ENCODE measurements at places on chromosomes 7 and 10.

DNA sequence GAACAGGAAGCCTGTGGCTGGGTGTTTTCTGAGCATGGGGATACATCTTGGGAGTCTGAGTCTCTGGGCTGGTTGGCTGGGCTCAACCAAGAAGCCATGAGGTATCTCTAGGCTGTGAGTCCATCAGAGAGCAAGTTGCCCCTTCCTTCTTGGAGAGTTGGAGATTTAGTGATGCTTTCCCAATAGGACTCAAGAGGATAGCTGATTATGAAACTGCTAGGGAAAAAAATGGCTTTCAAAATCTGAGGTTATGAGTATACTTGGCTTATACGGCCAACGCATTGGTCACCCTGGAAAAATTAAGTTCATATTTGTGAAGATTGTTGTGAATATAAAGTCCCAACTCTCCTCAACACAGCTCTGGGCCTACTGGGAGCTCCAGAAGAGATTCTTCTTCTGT lies 162.7 kb upstream of the KMT2E start:
- DNase-seq = no peak

- no peak for DNase-seq
Measured at GRCh38 chr7:84363741-84364140, 169.2 kb upstream of the SEMA3A start.

DNA sequence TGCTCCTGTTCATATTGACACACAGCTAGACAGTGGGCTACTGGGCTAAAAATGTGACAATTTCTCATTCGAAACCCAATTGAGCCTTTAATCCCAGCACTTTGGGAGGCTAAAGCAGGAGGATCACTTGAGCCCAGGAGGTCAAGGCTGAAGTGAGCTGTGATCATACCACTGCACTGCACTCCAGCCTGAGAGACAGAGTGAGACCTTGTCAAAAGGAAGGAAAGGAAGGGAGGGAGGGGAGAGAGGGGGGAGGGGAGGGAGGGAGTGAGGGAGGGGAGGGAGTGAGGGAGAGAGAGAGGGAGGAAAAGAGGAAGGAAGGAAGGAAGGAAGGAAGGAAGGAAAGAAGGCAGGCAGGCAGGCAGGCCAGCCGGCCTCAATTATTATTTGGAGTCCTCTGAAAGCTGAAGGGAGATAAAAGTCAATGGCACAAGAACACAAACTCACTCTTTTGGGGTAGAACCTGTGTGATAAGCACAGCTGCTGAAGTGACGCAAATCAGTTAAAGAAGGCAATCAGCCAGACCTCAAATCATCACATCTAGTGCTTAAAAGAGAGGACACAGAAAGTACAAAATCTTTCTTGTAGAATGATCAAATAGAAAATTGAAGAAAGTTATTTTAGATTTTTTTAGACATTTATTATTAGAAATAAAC lies 98.1 kb downstream of the CCDC71L start:
- no peak for DNase-seq

DNA sequence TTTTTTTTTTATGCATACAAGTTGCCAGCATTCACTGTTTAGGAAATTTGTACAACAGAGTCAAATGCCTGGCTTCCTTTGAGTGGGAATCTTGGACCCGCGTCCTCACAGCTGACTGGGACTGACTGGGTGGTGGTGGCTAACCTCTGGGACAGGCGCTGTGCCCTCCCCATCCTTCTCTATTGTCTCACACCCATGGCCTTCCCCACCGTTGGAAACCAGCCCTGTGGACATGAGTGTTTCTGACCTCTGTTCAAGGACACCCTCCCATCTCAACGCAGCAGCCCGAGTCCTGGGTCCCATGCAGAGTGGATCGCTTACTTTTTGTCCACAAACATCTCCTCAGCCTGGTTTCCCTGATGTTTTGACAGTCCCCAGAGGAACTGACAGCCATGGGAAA lies 125.1 kb upstream of the PPIF start:
- no peak for DNase-seq

- no peak for DNase-seq
Measured at GRCh38 chr10:118913825-118914224, 115.7 kb upstream of the NANOS1 start.

- DNase-seq = no peak
Measured at GRCh38 chr10:122632031-122632430, 67.6 kb downstream of the C10orf120 start.

- no peak for DNase-seq
Measured at GRCh38 chr10:63711361-63711760, 190.2 kb downstream of the REEP3 start.

DNA sequence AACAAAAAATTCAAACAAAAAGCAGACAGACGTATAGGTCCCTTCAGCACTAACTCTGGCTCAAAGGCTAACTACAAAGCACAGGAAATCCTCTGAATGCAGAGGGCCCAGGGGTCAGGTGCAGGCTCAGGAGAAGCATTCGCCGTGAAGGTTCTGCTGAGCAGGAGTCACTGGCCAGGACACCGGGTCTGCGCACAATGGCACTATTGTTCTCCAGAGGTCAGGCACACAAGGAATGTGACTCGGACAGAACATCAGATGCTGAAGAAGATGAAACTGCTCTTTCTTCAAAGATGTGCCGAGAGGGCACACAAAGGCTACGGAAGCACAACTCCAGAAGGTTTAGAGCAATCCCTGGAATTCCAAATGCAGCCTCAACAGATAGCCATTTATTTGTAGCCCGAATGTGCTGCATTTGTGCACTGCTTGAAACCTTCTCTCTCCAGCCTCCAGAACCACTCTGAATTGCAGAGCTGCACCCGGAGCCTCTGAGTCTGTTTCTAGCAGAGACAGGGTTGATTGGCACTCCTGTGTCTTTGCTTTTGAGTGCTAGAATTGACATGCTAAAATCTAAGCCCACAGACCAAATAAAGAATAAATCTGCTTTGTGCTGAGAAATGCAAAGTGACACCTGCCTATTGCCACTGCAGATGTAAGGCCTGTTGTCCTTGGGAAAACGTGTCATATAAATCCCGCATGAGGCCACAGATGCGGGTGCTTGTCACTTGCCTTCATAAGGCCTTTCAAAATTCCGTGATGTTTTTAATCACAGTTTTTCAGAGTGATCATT lies 85.4 kb upstream of the AFAP1L2 start:
- DNase-seq = no peak

- DNase-seq = no peak
Measured at GRCh38 chr10:30818854-30819253, 189.3 kb upstream of the LYZL2 start.

- no peak for DNase-seq
Measured at GRCh38 chr7:149479568-149479967, 18.0 kb downstream of the ZNF746 start.

DNA sequence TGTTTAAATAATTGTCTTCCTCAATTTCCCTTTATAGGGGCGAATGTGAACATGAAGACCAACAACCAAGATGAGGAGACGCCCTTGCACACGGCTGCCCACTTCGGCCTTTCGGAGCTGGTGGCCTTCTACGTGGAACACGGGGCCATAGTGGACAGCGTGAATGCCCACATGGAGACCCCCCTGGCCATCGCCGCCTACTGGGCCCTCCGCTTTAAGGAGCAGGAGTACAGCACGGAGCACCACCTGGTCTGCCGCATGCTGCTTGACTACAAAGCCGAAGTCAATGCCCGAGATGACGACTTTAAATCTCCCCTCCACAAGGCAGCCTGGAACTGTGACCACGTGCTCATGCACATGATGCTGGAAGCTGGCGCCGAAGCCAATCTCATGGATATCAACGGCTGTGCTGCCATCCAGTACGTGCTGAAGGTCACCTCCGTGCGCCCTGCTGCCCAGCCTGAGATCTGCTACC lies 42.1 kb downstream of the ASB4 start:
- no peak for DNase-seq

GRCh38 chr10:116143673-116144222 lies 129.3 kb downstream of the GFRA1 start:
- DNase-seq = no peak

GRCh38 chr7:143286522-143286890 lies 1.6 kb upstream of the CASP2 start:
- DNase-seq = no peak

GRCh38 chr7:81170291-81170690 lies 251.4 kb upstream of the SEMA3C start:
- DNase-seq = no peak

- no peak for DNase-seq
Measured at GRCh38 chr7:127828843-127829500, 177.0 kb downstream of the SND1 start.

GRCh38 chr7:45007571-45008328 lies 7.7 kb downstream of the CCM2 start:
- DNase-seq = no peak

DNA sequence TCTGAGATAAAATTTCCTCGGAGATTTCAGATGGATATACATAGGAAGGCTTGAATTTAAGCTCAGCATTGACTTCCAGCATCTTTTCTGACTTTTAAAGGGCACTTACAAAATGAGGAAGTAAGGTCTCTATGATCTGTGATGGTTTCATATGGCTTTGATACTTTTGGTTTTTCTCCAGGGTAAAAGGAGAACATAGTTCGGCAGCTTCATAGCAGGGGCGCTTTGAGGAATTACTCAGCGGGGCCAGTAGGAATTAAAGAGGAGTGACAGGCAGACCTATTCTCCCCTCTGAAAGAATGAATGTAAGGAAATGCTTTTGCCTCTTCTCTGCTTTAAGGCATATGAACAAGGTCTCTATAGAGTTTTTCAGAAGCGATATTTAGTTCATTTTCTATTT lies 80.0 kb upstream of the PCDH15 start:
- no peak for DNase-seq

DNA sequence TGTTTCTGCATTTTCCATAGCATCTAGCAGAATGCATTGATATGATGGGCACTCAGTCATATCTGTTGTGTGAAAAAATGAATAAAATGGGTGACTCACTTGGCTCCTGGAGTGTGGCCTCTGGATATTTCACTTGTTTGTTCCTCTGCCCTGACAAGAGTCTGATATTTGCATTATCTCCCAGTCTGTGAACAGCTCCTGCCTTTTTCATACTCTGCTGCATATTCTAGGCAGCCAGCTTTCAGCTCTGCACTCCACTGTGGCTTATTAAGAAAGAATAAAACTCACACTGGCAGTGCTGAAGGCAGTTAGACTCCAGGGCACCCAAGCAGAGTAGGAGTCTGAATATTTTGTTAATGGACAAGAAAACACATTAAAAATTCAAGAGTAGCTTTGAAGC lies 623.9 kb downstream of the SORCS1 start:
- DNase-seq = no peak

DNA sequence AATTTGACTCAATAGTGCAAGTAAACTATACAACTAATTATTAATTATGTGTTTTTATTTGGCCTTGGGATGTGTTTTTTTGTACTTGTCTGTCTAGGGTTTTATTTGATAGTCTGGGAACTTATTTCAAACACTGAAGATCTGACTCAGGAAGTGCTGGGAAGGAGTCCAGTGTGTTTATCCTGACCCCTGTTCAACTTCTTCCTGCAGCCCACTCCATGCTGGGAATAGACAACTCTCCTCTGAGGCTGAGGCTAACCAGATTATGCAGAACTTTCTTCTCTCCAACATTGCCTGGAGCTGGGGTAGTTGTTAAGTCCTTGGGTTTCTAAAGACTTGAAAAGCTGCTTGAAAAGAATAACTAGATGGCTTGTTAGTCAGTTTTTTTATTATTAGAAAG lies 6.9 kb downstream of the CISD1 start:
- DNase-seq = no peak

DNA sequence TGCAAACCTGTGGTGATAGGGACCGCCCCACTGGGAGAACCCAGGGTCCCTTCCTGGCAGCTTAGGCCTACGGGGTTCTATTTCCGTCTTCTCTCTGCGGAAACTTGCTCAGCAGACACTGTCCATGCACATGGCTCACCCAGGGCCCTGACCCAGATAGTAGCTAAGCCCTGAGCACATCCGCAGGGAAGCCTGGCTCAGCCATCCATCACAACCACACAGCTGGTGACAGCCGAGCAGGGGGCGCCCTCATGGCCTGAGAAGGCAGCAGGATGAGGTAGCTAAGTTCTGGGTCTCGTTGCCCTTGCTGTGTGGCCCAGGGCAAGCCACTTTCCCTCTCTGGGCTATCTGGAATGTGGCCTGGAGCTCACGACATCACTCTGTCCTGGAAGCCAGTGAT lies 23.3 kb downstream of the NPTX2 start:
- no peak for DNase-seq

DNA sequence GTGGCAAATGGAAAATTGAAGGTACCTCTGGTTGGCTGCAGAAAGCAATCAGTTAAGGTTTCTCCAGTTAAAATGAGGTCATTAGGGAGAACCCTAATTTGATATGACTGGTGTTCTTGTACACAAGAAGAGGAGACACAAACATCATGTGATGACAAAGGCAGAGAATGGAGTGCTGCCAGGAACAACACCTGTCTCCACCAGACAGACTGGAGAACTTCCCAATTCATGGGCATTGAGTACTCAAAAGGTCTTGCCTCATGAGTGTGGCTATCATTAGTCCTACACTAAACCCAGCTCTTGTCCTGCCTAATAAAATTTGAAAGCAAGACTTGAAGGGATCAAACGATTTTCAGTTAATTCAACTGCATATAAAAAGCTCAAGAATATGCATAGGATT lies 152.6 kb downstream of the PTPN20 start:
- DNase-seq = no peak

DNA sequence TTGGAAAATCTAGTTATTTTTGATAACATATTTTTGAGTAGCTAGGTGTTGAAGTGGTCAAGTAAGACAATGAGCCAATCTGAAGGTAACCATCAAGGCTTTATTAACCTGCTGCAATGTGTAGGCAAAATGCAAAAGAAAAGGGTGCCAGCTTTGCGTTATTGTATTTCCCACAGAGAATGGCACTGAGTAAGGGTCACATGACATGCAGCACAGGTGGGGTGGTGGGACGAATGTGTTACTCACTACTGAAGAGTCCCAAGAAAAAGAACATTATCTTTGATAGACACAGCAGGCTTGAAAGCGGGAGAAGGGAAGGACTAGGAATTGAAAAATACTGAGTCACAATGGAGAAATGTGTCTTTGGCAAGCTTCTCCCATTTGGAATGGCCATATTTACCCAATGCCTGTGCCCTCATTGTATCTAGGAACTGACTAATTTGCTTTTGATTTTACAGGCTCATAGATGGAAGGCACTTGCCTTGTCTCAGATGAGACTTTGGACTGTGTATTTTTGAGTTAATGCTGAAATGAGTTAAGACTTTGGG lies 898.6 kb upstream of the POT1 start:
- DNase-seq = no peak

- DNase-seq = no peak
Measured at GRCh38 chr7:121420976-121421375, 24.9 kb upstream of the FAM3C start.

GRCh38 chr7:16743236-16743635 lies 10.3 kb upstream of the TSPAN13 start:
- no peak for DNase-seq

GRCh38 chr10:35276889-35277288 lies 59.4 kb upstream of the CCNY start:
- no peak for DNase-seq

All from GDM1 (cell line).